ENCODE measurements at places on chromosomes 1 and 21.

DNA sequence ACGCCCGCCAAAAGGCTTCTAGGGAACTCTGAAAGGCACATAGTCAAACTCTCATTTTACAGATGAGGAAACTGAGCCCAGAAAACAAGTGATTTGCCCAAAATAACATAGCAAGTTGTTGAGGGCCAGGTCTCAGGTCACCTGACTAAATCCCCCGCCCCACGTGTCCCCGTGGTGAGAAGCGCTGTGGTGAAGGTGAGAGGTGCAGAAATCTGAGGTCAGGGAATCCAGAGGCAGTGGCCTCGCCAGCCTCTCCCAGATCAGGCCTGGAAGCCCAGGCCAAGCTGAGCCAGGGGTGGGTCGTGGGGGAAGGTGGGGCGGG is 5.1 kb downstream of the HDGF start:
- DNase-seq: no peak

DNA sequence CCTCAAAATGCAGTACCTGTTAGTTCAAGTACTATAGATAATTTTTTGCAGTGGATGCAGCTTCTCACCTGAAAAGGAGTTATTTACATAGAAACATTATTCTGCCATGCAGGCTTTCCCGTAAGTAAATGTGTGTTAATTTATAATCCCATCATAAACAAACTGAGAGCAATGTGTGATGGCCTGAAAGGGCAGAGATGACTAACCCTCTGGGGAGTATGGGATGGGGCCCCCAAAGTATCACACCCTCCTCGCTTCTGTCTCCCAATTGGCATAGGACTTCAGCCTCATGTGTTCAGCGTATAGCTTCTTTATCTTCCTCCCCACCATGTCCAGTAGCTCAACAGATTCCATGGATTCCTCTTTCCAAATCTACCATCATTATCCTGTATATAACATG is 7.6 kb downstream of the HMGCL start:
- no peak for DNase-seq

DNA sequence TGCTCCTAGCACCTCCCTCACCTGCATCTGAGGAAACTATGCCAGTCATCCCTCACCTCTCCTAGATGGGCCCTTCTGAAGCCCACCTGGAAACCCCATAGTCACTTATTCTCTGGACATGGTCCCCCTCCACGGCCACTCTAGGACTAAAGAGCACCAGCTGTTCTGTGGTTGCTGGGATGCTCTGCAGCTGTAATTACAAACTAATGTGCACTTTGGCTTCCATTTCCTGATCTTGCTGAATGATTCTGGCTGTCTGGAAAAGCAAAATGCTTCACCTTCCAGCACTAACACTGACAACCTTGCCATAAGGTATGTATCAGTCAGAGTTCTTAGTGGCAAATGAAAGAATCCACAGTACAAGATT is 48.7 kb upstream of the PSEN2 start:
- DNase-seq: no peak

DNA sequence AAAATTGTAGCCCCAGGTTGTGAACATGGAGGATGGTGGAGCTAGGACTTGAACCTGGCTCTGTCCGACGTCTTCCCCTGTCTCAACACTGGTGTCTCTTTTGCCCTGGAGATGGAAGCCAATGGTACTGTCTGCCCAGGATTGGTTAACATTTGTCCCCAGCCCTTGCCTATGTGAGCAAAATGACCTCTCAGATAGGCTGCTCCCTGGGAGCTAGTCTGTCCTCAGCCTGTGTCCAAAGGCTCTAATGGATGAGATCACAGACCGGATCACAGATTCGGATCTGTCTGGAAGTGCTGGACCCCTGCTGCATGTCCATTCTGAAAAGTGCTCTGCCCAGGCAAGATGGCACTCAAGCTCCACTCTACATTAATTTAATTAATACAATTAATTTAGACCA is 394.4 kb upstream of the VAMP3 start:
- DNase-seq: no peak

GRCh38 chr1:7680207-7680954 is 90.7 kb upstream of the VAMP3 start:
- no peak for DNase-seq

DNA sequence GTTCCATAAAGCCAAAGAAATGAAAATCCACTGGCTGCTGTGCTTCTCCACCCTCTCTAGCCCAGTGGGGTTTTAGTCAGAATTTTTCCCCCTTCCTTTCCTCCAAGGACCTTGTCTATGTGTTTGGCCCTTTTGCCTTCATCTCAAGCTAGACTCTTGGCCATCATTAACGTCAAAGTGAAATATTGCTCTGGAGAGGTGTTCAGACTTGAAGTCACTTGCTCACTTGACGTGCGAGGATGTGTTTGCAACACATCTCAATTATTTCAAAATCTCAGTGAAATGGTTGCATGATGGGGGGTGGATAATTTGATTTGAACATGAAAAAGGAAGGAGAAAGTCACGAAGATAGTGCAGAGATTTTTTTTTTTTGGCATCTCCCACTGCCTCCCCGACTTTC is 13.6 kb downstream of the EVA1C start:
- no peak for DNase-seq

- DNase-seq: no peak
Observed at GRCh38 chr1:243715285-243715684, 134.8 kb downstream of the AKT3 start.

DNA sequence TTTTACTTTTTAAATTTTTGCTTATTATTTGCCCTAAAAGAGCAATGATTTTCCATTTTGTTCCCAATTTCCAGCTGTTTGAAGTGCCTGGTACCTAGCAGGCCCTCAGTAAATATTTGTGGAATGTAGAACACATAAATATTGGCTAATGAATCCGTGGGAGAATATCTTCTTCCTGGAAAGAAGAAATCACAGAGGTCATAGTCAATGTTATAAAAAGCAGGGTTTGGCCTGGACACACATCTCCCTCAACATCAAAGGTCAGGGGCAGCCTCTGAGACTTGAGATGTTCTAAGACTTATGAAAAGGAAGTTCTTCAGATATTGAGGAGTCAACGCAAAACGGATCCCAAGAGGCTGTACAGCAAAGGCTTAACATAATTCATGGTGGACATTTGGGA is 358.1 kb downstream of the HHAT start:
- DNase-seq: no peak

GRCh38 chr1:31266547-31266946 is 26.9 kb upstream of the NKAIN1 start:
- no peak for DNase-seq

DNA sequence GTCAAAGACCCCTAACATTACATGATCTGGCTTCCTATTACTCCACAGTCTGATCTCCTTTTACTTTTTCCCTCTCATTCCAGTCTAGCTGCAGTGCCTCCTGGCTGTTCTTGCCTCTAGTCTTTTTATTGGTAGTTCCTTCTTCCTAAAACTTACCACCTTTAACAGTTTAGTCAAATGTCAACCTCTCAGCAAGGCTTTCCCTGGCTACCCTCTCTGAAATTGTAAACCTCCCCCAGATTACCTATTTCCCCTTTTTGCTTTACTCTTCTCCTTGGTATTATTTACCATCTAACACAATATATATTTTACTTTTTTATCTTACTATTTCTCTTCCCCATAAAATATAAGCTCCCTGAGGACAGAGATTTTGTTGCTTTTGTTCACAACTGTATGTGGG is 129.6 kb downstream of the CLEC20A start:
- DNase-seq: no peak

- DNase-seq: no peak
Observed at GRCh38 chr1:112909847-112910246, 46.1 kb downstream of the SLC16A1 start.

DNA sequence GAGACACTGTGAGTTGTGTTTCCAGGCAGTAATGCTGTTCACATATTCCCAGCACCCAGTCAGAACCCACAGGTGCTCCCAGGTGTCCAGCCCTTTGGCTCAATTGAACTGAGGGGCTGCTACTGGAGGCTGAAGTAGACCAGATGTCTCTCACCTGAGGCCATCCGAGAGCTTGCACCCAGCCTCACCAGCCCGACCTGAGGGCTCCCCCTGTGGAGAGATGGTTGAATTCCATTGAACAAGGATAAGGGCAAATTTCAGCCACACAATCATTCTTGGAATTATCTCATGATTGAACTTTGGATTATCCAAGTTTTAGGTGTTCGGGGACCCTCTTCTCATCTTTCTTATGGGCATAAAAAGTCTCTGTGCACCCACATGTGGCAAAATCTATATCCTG is 52.1 kb downstream of the OBSCN start:
- DNase-seq: no peak

DNA sequence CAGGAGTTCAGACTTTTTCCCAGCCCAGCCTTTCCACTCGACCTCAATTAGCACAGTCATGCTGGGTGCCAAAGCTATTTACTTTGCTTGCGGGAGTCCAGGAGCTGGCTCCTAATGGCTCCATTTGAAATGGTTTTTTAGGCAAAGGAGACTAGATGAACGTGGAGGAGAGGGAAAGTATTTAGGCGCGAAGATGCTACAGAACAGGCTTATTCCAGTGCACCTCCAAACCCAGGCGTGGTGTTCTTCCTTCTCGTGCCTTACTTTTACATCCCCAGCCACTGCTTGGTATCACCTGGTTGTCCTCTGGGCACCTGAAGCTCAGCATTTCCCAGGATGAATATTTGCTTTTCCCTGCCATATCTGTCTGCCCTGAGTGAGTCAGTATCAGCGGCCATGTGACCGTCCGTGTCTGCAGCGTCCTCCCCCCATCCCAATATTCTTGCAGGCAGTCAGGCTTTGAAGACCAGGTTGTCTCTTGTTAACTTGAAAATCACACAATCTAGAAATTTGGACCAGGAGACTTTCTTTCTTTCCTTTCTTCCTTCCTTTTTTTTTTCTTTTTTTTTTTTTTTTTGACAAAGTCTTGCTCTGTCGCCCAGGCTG is 198.5 kb downstream of the DYRK1A start:
- no peak for DNase-seq

GRCh38 chr1:6271554-6271953 is 10.7 kb upstream of the GPR153 start:
- no peak for DNase-seq

GRCh38 chr1:223618680-223619079 is 46.8 kb downstream of the CAPN8 start:
- DNase-seq: no peak

- DNase-seq: no peak
Observed at GRCh38 chr1:235601104-235601503, 48.5 kb downstream of the GNG4 start.
